Suprapubic skin (tissue), 4 donors: ENCODE measurements at places on chromosomes 7 and 10.

GRCh38 chr7:15652776-15653290 is 33.6 kb downstream of the MEOX2 start:
- no peaks in the 10 kb centered on the region for H3K27me3 ChIP-seq
- no peak for DNase-seq
- H3K4me3 ChIP-seq = no peak overlapping the region
- H3K4me1 ChIP-seq = no peaks in the 10 kb centered on the region

DNA sequence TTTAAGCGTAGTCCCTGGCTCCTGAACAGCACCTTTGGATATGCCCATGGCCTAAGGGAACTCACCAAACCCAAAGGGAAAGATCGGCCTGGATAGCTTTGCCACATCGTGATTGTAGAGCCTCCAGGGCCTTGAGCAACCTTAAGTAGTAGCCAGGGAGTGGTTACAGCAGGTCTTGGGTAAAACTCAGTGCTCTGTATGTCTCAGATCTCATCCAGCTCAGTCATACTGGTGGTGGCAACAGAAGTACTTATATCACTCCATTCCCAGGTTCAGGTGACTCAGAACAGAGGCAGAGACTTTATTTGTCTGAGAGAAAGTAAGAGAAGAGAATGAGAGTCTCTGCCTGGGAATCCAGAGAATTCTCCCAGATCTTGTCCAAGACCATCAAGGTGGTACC is 39.1 kb upstream of the AASS start:
- H3K36me3 ChIP-seq = no peaks in the 10 kb centered on the region
- DNase-seq = no peak
- no peaks in the 10 kb centered on the region for H3K27me3 ChIP-seq
- H3K27ac ChIP-seq = no peak overlapping the region

GRCh38 chr7:22983257-22983855 is 30.6 kb downstream of the HYCC1 start:
- DNase-seq = no peak
- no peaks in the 10 kb centered on the region for H3K36me3 ChIP-seq

- no peak overlapping the region for H3K27ac ChIP-seq
- H3K4me1 ChIP-seq = no peaks in the 10 kb centered on the region
- H3K27me3 ChIP-seq = no peaks in the 10 kb centered on the region
- no peaks in the 10 kb centered on the region for H3K36me3 ChIP-seq
- no peak overlapping the region for H3K4me3 ChIP-seq
- DNase-seq = no peak
These were observed 62.0 kb upstream of the STEAP4 start for GRCh38 chr7:88368686-88369085.

- H3K27me3 ChIP-seq = no peaks in the 10 kb centered on the region
- H3K4me1 ChIP-seq = peaks cover 19% of the 10 kb centered on the region
- H3K4me3 ChIP-seq = no peak overlapping the region
These were observed 169.3 kb downstream of the SH3PXD2A start for GRCh38 chr10:103685880-103686669.

- H3K36me3 ChIP-seq = no peaks in the 10 kb centered on the region
- H3K27ac ChIP-seq = no peak overlapping the region
- H3K4me3 ChIP-seq = no peak overlapping the region
- no peak for DNase-seq
- peaks cover 5% of the 10 kb centered on the region for H3K4me1 ChIP-seq
These were observed 13.3 kb downstream of the GNA12 start for GRCh38 chr7:2830609-2831376.

DNA sequence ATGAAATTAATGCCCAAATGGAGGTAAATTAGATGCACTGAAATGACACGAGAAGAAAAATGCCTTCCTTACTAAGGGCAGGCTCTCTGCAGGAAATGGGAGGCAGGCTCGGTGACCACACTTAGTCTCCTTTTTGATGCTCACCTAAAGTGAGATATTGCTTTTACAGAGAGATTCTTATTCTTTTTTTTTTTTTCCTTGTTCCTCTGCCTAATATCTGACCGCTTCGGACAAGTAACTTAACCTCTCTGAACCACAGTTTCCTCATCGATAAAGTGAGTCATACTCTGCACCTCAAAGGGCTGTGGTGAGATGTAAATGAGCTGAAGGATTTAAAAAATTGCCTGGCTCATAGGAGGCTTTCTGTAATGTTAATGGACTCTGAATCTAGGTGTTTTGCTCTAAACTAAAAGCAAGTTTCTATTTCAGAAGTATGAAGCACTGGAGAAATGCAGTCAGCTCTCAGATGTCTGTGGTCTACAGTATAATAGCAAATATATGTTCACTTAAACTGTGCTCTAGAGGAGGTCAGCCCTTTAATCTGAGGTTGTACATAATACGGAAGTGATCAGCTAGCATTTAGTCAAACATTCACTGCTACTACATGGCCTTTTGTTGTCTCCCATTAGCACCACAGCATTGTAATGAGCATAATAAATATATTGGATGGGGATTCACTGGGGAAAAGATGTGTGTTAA is 23.2 kb downstream of the NKX2-3 start:
- no peaks in the 10 kb centered on the region for H3K4me1 ChIP-seq
- H3K36me3 ChIP-seq = no peaks in the 10 kb centered on the region
- H3K27ac ChIP-seq = no peak overlapping the region
- no peak for DNase-seq
- H3K27me3 ChIP-seq = peaks cover 74% of the 10 kb centered on the region
- no peak overlapping the region for H3K4me3 ChIP-seq

- no peak overlapping the region for H3K4me3 ChIP-seq
- no peaks in the 10 kb centered on the region for H3K4me1 ChIP-seq
- no peaks in the 10 kb centered on the region for H3K36me3 ChIP-seq
- H3K27me3 ChIP-seq = no peaks in the 10 kb centered on the region
- no peak for DNase-seq
These were observed 224.9 kb upstream of the TMEM229A start for GRCh38 chr7:124257638-124258308.
